WTC11 (cell line): ENCODE measurements at places on chromosomes 5 and 9. TPM values are rescaled to one million over a fixed set of nuclear protein-coding genes. Genes with fewer than 3 reads are reported as not detected.

DNA sequence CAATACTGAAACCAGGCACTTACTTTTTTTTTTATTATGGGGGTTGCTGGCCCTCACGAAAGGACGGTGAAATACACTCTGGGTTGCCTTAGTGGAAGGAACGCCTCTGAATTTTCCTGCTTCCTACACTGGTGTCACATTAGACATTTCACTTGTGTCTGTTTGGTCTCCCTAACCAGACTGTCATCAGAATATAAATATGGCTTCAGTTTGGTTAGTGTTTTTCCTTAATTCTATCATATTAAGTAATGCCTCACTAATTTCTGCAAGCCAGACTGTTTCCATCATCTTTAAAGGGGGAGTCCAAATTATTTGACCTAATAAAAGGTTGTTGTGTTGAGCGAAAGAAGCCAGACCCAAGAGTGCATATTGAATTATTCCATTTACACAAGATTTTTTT lies 4.7 kb downstream of the GLIS3 start:
- peaks cover 48% of the 10 kb centered on the region for H3K27me3 ChIP-seq
- no peaks in the 10 kb centered on the region for H3K36me3 ChIP-seq
- no peak for DNase-seq

GRCh38 chr5:1974081-1974480 lies 91.4 kb upstream of the IRX4 start:
- H3K36me3 ChIP-seq = no peaks in the 10 kb centered on the region
- DNase-seq = no peak
- no peak overlapping the region for H3K27ac ChIP-seq
- peaks cover 8% of the 10 kb centered on the region for H3K4me1 ChIP-seq
- H3K27me3 ChIP-seq = no peaks in the 10 kb centered on the region

GRCh38 chr9:34689512-34689911 lies 1.6 kb downstream of the CCL19 start:
- peaks cover 3% of the 10 kb centered on the region; the same call in 1 of the 2 replicates for H3K27me3 ChIP-seq
- no peak overlapping the region for H3K27ac ChIP-seq
- no peak for DNase-seq
- H3K36me3 ChIP-seq = no peaks in the 10 kb centered on the region

DNA sequence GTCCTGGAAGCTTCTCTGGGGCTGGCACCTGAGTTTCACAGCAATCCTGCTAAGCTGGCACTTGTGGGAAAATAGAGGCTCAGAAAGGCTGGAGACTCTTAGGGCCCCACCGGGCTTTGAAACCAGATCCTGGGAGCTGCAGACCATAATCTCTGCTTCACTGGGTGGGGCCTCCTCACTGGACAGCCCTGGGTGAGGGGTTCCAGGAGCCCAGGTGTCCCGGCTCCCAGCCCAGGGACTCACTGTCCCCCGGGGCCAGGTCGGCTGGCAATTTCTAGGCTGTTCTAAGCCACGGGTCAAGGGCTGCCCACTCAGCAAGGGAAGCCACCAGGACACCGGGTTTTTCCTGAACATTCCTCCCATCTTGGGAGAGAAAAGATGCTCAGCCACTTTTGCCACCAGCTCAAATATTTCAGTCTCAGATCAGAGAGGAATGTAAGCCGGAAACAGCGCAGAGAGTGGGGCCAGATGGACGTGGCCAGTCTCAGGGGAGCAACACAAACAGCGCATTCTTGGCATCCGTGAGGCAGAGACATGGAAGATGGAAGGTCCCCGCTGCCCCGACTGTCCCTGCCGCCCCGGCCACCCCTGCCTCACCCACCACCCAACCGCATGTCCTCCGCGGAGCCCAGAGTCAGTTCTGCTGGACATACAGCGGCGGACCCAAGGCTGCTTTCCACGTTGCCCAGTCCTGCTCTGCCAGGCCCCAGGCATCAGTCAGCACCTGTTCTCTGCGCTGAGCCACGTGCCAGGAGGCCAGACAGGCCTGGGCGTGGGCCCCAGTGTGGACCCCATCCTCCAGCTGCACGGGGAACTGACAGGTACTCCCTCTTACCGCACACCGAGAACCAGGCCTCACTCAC lies 72.6 kb downstream of the VAV2 start:
- no peaks in the 10 kb centered on the region for H3K36me3 ChIP-seq
- H3K27me3 ChIP-seq = no peaks in the 10 kb centered on the region
- peak overlapping the region; percentile 95 for H3K27ac ChIP-seq
- no peak for DNase-seq
- peaks cover 29% of the 10 kb centered on the region for H3K4me1 ChIP-seq

GRCh38 chr5:169706758-169707450 lies 69.8 kb downstream of the DOCK2 start:
- no peaks in the 10 kb centered on the region for H3K36me3 ChIP-seq
- no peak overlapping the region for H3K27ac ChIP-seq
- H3K27me3 ChIP-seq = no peaks in the 10 kb centered on the region

DNA sequence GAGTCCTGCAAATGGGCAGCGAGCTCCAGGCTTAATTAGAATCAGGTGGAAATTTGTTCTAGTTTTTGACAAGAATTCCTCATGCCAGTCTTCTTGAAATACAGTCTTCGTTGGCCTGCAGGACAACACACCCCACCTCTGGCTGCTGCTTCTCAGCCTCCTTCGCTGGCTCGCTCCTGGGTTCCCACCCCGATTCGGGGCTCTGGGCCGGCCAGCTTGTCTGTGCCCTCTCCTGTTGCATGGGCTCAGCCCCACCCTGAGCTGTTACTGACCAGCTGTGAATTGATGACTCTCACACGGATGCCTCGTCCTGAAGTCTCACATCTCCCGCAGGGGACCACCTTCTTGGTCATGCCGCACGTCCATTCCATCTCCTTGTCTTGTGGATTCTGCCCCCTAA lies 21.0 kb downstream of the PSD2 start:
- no peak overlapping the region; the same call in 1 of the 2 replicates for H3K27ac ChIP-seq
- H3K4me3 ChIP-seq = no peak overlapping the region
- DNase-seq = peak; percentile 13
- H3K36me3 ChIP-seq = no peaks in the 10 kb centered on the region

GRCh38 chr5:122126756-122127321 lies 2.5 kb upstream of the ZNF474 start:
- H3K4me1 ChIP-seq = peaks cover 18% of the 10 kb centered on the region
- H3K4me3 ChIP-seq = no peak overlapping the region
- H3K27me3 ChIP-seq = no peaks in the 10 kb centered on the region
- H3K36me3 ChIP-seq = no peaks in the 10 kb centered on the region
- no peak overlapping the region for H3K27ac ChIP-seq

GRCh38 chr5:15850939-15851341 lies 328.7 kb downstream of the MARCHF11 start:
- no peak overlapping the region for H3K4me3 ChIP-seq
- peaks cover 9% of the 10 kb centered on the region; the same call in 1 of the 2 replicates for H3K4me1 ChIP-seq
- H3K27ac ChIP-seq = no peak overlapping the region
- H3K27me3 ChIP-seq = no peaks in the 10 kb centered on the region

Gene PCYOX1L
- total RNA-seq = 8.1 to 19.2 TPM (median 17.2 TPM) in 3 replicates

Gene DCAF10
- total RNA-seq = 11.7 to 14.2 TPM (median 14.2 TPM) in 3 replicates

Gene IFNA21
- not detected in 3 replicates for total RNA-seq

Gene PFN3
- 0.48 TPM in 1 of 3 replicates, not detected in the others for total RNA-seq

Gene ADRA1B
- total RNA-seq = 0.11 to 0.16 TPM in 2 of 3 replicates, not detected in the other

GRCh38 chr9:83065233-83065632 lies 2.3 kb upstream of the RASEF start:
- DNase-seq = no peak
- no peak overlapping the region for H3K27ac ChIP-seq
- peaks cover 35% of the 10 kb centered on the region for H3K4me1 ChIP-seq
- no peak overlapping the region for H3K4me3 ChIP-seq

Gene PLAC8L1
- total RNA-seq = 0.30 to 0.77 TPM (median 0.55 TPM) in 3 replicates

Gene CREBRF
- total RNA-seq = 5.7 to 7.2 TPM (median 6.3 TPM) in 3 replicates

Gene FXN
- total RNA-seq = 28.7 to 30.6 TPM (median 29.4 TPM) in 3 replicates

GRCh38 chr5:172945151-172945550 lies 14.1 kb upstream of the RPL26L1 start:
- H3K4me3 ChIP-seq = no peak overlapping the region
- no peak overlapping the region for H3K27ac ChIP-seq
- H3K4me1 ChIP-seq = peaks cover 15% of the 10 kb centered on the region
- H3K36me3 ChIP-seq = peaks cover 26% of the 10 kb centered on the region

- peaks cover 3% of the 10 kb centered on the region; the same call in 1 of the 2 replicates for H3K27me3 ChIP-seq
- peaks cover 15% of the 10 kb centered on the region for H3K4me1 ChIP-seq
- peaks cover 21% of the 10 kb centered on the region for H3K36me3 ChIP-seq
- H3K27ac ChIP-seq = no peak overlapping the region
- DNase-seq = no peak
- no peak overlapping the region for H3K4me3 ChIP-seq
These were observed 825 bp upstream of the PCAT7 start for GRCh38 chr9:94554078-94554438.

DNA sequence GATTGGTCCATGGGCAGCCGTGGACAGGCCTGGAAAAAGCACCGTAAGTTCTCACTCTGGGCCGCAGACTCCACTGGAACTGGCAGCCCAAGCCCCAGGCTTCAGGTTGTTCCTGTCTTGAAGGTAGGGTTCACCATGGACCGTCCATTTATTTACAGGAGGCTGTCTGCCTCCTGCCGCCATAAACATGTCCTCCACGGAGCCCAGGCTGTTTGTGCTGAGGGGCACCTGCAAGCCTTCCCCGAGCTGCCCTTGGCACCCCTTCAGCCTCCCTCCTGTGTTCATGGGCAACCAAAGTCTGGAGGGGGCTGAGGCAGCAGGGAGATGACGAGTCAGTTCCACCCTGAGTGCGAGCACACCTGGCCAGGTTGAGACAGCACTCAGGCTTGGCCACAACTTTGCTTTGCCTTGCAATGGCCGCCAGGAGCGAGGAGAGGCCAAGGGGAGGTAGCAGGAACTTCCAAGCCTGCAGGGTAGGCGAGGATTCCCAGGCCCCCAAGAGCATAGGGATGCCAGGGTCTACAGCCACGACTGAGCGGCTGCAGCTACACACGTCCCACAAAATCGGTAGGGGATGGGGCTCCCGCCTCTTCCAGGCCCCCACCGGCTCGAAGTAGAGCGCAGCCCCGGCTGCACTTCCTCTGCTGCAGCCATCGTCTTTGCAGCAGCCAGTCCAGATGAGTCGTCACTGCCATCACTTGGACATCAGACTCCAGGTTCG lies 1625.6 kb upstream of the ACO1 start:
- no peak overlapping the region for H3K27ac ChIP-seq
- no peak for DNase-seq
- H3K36me3 ChIP-seq = peaks cover 8% of the 10 kb centered on the region
- no peak overlapping the region for H3K4me3 ChIP-seq
- no peaks in the 10 kb centered on the region for H3K27me3 ChIP-seq

Gene WNT8A
- 0.16 TPM in 1 of 3 replicates, not detected in the others for total RNA-seq

DNA sequence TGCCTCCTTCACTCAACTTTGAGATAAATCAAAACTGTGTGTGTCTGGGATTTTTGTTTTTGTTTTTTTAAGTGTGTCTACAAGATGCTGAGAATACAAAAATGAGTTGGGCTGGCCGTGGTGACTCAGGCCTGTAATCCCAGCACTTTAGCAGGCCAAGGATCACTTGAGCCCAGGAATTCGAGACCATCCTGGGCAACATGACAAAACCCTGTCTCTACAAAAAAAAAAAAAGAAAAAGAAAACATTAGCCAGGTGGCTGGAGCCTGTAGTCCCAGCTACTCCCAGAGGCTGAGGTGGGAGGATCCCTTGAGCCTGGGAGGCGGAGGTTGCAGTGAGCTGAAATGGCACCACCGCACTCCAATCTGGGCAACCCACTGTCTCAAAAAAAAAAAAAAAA lies 21.0 kb downstream of the HNRNPK start:
- H3K27me3 ChIP-seq = peaks cover 25% of the 10 kb centered on the region
- no peak overlapping the region for H3K27ac ChIP-seq
- DNase-seq = no peak
- 0 out of 2 replicates have a peak, but pooled peaks cover 2% of the 10 kb centered on the region for H3K36me3 ChIP-seq

- H3K27me3 ChIP-seq = no peaks in the 10 kb centered on the region
- H3K27ac ChIP-seq = 0 out of 2 replicates have a peak overlapping the region, but pooled peaks have one; percentile 54
- peaks cover 10% of the 10 kb centered on the region for H3K36me3 ChIP-seq
- no peak overlapping the region for H3K4me3 ChIP-seq
These were observed 47.8 kb downstream of the THOC3 start for GRCh38 chr5:175920231-175920811.

- no peak for DNase-seq
- H3K36me3 ChIP-seq = no peaks in the 10 kb centered on the region
- H3K27me3 ChIP-seq = no peaks in the 10 kb centered on the region
These were observed 11.0 kb upstream of the CCNH start for GRCh38 chr5:87423755-87424154.

Gene LPAR1
- total RNA-seq = 3.3 to 4.9 TPM (median 4.0 TPM) in 3 replicates
